ENCODE measurements at places on chromosomes 4 and X.

DNA sequence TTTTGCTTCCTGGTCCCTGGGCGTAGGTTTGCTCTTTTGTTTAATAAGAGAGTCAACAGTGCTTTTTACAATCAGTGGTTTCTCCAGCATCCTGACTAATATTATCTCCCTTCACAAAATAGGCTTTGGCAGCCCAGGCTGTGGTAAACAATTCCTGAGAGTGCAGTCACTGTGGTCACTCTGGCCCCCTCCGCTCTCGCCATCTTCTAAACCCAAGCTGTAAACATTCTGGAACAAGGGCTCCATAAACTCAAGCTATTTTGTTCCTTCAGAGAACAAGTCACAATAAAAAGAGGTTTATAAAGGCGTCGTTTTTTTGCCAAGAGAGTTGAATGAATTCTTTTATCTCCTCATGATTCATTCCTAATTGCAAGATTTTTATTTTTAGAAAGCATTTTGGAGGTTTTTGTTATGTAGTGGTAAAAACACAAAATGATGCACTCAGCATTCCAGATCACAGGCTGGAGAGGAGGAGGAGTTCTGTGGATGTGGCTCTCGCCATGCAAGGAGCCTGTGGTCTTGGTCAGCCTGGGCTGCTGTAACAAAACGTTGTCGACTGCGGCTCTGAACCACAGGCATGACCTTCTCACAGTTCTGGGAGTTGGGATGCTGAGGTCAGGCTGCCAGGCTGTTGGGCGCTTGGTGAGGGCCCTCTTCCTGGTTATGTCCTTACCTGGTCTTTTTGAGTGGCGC is 486.4 kb upstream of the FAT1 start:
- no peak for DNase-seq

- no peak for DNase-seq
These were observed 90.6 kb downstream of the LRP2BP start for GRCh38 chr4:185304944-185305690.

- no peak for DNase-seq
These were observed 1927.1 kb upstream of the PCDH7 start for GRCh38 chr4:28792917-28793597.

DNA sequence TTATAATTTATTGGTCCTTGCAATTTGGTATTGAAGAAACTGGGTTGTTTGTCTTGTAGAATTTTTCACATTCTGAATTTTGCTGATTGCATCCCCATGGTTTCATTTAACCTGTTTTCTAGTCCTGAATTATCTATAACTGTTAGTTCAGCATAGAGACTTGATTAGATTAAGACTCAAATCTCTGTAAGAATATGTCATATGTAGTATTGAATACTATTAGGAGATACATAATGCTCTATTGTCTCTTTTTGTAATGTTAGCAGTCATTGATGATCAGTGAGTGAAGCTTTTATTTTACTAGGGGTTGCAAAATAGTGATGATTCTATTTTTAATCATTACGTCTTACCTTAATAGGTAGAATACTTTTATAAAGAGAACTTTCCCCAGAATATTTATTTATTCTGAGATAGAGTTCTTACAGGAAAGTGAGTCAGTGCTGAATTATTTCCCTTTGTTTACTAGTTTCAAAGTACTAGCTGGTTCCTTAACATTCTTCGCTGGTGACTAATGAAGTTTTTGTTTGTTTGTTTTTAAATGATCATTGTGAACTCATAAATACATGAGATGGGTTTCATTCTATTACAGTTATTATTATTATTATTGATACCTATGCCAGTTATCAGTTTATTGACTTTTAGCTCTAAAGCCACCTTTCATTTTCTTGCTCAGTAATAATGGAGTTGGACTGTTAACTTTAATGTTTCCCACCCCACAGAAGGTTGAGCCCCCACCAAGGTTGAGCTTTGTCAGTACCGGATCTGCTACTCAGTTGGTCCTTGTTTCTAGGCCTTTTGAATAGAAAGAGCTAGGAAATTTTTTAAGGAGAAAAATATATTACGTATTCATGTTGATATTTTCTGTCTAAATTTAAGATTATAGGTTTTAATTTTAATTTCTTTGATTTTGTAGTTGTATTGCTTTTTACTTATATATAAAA is 102.3 kb downstream of the LARP1B start:
- no peak for DNase-seq

- no peak for DNase-seq
These were observed 2.9 kb downstream of the USP51 start for GRCh38 chrX:55486736-55487135.

DNA sequence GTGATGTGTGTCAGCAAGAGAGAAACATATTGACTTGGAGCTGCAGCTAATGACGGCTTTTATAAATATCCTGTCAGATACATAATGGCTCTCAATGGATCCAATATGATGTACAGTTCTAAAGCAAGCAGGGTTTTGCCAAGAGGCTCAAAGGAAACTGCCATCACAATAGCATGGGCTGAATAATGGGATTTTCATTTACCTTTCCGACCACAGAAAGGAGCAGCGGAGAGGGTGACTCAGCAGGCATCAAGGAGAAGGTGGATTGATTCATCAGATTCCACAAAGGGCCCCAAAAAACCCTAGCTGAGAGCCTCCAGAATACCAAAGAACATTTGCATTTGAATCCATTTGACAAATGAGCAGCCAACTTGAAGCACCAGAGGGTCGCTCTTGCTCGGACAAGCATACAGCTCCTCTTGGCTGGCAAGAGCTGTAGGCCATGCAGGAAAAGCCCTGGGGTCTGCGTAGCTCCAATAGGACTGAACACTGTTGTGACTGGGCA is 355.7 kb upstream of the NOCT start:
- DNase-seq, result no peak

GRCh38 chr4:184270808-184271413 is 53.2 kb upstream of the ENPP6 start:
- DNase-seq, result no peak

DNA sequence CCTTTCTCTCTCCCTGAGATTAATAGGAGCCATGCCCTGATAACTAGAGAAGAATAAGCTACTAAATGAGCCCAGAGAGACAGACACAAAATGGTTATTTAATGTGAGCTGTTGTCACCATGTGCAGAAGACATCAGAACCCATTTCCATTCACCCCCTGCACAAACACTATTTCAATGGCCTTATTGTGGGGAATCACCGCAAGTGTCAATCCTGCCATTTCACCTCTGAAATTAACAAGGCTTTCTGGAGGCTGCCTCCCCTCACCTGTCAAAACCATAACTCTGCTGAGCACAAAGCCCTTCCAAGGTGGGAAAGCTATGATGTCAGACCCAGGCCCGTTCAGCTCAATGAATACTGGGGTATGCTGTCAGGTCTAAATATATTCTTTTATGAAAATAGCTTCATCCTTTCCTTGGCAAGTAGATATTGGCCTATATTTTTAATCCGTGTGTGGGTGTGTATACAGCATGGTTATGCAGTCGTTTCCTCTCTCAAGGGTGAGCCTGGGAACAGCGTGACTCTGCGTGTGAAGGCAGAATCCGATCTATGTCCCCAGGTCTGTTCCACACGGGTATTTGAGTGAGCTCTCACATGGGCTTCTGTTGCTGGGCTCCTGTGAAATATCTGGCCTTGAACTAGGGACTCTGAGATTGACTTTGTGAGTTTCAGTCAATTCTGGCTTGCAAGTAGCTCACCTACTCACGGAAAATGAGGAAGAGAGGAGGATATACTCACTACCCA is 266.3 kb downstream of the FBXW7 start:
- no peak for DNase-seq

- no peak for DNase-seq
These were observed 144.4 kb upstream of the RADX start for GRCh38 chrX:106467422-106467821.

- DNase-seq, result no peak
These were observed 282.7 kb downstream of the PPP3CA start for GRCh38 chr4:101064541-101065180.
